ENCODE measurements at places on chromosomes 2 and 18.

- DNase-seq, result no peak
Observed at GRCh38 chr2:170408461-170409163, 230.7 kb downstream of the MYO3B start.

DNA sequence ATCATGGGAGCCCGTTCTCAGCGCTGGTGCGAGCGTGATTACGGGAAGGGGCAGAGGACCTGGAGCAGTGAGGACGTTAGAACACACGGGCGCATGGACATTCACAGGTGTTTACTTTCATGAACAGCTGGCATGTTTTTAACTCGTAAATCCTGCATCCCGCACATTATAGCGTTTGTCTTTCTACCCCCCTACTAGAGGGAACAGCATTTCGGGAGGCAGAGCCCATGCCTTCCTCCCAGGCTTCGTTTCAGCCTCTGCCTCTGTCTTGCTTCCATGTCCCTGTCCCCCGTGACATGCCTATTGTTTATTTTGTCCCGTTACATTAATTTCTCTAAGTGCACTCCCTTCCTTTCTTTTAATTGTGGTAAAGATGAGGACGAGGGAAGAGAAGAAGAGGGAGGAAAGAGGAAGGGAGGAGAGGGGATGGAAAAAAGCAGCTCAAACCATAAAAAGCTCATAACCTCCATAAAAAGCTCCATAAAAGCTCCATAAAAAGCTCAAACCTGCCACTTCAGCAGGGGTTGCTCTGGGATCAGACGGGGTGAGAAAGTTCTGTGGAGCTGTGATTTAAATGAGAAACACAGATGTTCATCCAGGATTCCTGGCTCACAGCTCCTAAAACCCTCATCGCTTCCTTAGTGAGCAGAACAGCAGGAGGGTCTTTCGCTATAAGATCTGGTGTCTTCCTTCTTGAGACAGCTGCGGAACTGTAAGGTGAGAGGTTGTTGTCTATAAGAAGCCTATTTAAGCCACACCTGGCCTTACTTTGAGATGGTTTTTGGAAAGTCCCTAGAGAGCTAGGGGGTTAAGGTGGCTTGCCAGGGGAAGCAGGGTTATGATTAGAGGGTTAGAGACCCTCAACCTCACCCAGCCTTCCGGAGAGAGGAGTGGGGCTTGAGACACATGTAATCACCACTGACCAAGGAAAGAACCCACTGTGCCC lies 66.6 kb upstream of the SNTG2 start:
- DNase-seq, result no peak

DNA sequence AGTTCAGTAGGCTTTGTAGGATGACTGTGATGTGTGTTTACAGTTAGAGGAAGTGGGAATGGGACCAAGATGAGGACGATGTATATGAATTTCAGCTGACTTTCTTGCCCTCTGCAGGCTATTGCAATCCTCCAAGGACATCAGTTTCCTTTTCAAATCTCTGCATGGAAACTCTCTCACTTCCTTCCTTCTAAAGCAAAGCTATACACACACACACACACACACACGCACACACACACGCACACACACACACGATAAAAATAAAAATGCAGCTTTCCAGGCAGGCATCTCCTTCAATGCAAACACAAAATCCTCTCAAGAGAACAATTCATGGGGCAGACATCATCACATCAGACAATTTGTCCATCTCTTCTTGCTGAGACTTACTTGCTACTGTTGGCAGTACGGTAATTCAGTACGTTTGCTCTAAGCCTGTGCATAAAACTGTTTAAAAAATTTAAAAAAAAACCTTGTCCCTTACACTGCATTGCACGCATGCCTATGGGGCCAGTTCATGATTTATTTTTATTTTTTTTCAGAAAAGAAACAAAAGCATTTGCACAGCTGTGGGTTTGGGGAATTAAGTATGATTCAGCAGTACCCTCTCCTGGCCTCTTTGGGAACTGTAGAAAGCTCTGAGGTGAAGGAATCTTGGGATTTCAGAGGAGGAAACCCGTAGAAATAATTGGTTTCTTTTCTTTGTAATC lies 27.1 kb upstream of the ICOS start:
- DNase-seq, result no peak

- DNase-seq, result no peak
Observed at GRCh38 chr2:138640921-138641676, 139.1 kb downstream of the NXPH2 start.

DNA sequence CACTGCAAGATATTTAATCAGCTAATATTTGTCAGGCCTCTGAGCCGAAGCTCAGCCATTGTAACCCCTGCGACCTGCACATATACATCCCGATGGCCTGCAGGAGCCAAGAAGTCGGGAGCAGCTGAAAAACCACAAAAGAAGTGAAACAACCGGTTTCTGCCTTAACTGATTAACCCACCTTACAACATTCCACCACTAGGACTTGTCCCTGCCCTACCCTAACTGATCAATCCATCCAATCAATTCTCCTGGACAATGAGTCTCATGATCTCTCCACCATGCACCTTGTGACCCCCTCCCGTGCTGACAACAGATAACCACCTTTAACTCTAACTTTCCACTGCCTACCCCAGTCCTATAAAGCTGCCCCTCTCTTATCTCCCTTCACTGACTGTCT lies 945.4 kb upstream of the GYPC start:
- no peak for DNase-seq

DNA sequence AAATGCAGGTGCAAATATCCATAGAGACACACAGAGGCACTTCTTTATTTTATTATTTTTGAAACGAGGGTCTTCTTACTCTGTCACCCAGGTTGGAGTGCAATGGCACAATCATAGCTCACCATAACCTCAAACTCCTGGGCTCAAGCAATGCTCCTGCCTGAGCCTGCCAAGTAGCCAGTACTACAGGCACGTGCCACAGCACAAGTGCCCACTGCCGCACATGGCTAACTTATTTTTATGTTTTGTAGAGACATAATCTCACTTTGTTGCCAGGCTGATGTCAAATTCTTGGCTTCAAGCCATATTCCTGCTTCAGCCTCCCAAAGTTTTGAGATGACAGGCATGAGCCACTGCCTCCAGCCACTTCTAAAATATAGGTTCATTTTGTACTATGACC lies 537.6 kb downstream of the THSD7B start:
- DNase-seq, result no peak

Data from activated gamma-delta T cell treated with anti-CD3 and anti-CD28 coated beads, Interleukin-2, amount 50 U/mL, for 16 hours (primary cell).